NCI-H1694 (cell line): ENCODE measurements at places on chromosomes 13 and 19.

GRCh38 chr19:14561847-14562351 is 10.0 kb downstream of the NDUFB7 start:
- DNase-seq = no peak

- no peak for DNase-seq
These were observed 99.6 kb downstream of the LIG4 start for GRCh38 chr13:108115738-108116137.

DNA sequence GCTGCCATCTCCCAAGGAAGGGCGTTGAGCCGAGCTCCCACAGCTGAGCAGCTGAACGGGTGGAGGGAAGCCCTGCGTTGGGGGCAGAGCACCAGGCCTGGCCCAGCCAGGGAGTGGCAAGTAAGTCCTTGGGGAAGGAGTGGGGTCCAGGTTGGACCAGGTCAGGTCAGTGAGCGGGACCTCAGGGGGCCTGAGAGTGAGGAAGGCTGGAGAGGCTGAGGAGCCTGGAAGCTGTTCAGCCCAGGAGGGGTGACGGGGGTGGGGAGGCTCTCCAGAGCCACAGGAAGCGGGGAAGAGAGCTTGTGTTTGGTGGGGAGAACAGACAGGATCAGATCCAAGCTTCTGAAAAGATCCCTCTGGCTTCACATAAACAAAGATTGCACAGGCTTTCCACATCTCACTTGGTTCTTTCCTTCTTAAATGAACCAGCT is 55.4 kb upstream of the ATP12A start:
- DNase-seq = no peak

DNA sequence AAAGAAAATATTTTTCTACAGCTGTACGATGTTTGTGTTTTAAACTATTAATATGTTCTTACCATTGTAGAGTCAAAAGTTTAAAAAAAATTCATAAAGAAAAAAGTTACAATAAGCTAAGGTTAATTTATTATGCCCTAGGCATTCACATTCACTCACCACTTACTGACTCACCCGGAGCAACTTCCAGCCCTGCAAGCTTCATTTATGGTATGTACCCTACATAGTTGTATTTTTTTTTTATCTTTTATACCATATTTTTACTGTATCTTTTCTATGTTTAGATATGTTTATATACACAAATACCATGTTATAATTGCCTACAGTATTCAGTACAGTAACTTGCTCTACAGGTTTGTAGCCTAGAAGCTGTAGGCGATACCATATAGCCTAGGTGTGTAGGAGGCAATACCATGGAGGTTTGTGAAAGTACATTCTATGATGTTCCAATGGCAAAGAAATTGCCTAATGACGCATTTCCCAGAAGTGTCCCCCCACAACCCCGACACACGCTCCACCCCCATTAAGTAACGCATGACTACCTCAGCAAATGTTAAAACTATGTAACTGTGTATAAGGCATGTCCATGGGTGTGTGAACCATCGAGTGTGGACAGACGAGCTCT is 60.4 kb downstream of the SLITRK6 start:
- no peak for DNase-seq

DNA sequence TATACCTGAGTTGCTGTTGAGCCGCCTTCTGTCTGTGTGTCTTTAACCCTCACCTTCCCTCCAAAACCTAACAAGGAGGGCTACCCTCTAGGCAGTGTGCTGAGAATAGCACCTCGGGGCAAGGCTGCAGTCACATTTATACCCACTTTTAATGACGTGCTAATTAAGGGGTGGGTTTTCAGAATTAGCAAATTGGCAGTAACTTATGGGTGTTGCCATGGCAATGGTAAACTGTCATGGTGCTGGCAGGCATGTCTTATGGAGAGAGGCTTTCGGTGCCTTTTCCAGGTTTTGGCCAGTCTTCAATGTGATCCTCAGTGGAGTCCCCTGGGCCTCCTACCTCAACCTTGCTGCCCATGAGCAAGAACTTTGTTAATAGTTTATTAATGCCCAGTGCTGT is 1.2 kb upstream of the PNMA8A start:
- DNase-seq = no peak

DNA sequence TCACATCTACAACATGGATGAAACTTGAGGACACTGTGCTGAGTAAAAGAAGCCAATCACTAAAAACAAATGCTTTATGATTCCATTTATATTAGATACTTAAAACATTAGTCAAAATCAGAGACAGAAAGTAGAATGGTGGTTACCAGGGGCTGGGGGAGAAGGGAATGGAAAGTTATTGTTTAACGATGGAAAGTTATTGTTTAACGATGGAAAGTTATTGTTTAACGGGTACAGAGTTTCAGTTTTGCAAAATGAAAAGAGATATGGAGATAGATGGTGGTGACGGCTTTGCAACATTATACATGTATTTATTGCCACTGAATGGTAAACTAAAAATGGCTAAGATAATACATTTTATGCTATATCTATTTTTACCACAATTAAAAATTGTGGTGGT is 160.6 kb downstream of the TUBA3C start:
- no peak for DNase-seq

DNA sequence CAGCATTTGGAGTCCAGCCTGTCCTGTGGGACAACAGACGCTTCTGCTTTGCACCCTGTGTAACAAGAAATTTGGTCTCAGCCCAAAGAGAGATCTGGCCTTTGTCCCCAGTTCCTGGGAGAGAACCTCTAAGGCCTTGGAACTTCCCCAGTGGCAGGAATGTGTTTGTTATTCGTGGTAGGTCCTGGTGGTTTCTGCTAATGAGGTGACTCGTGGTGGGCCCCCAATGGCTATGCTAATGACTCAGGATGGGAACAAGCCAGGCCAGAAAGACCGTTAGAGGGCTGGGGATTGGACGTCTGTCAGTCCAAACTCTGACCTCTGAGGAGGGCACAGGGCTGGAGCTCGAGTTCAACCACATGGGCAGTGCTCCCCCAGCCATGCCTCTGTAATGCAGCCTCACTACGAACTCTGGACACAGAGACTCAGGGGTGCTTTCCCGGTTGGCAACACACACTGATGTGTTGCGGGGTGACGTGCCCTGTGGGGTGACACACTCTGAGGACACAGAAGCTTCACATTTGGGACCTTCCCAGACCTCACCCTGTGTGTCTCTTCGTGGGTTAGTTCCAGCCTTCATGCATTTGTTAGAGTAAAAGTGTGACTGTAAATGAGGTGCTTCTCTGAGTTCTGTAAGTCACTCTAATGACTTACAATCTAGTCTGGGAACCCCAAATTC is 38.9 kb downstream of the TEX29 start:
- no peak for DNase-seq

DNA sequence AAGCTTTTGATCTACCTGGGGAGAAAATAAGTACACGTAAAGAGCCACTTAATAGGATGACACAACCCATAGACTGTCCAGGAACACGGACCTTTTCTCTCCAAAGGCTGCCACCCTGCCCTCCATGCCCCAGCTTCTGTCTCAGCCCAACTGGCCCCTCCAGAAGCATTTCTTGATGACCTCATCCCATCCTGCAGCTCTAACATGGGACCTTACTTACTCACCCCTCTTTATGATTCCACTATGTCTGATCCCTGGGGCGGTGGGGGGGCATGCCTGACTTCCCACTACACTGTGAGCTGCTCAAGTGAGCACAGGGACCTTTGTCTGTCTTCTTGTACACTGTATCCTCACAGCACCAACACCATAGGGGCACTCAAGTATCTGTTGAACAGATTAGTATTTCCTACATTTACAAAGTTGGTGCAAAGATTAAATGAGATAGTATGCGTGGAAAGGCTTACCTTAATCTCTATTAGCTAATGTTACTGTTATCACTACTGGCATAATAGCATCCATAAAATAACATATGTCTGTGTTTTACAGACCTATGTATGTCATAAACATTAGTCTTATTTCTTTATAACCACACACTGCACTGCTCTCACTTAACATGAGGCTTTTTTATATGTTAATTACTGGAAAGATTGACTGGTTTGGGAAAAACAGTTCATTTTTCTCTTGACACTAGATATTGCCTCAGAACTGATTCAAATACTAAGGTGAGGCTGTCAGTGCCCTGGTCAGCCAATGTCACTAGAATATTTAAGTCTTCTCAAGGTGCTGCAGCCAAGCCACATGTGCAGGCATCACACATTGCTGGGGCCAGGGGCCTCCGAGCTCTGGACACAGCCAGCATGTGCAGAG is 100.9 kb downstream of the FOXO1 start:
- DNase-seq = no peak

- no peak for DNase-seq
These were observed 5.9 kb downstream of the ADAT3 start for GRCh38 chr19:1911098-1911497.

DNA sequence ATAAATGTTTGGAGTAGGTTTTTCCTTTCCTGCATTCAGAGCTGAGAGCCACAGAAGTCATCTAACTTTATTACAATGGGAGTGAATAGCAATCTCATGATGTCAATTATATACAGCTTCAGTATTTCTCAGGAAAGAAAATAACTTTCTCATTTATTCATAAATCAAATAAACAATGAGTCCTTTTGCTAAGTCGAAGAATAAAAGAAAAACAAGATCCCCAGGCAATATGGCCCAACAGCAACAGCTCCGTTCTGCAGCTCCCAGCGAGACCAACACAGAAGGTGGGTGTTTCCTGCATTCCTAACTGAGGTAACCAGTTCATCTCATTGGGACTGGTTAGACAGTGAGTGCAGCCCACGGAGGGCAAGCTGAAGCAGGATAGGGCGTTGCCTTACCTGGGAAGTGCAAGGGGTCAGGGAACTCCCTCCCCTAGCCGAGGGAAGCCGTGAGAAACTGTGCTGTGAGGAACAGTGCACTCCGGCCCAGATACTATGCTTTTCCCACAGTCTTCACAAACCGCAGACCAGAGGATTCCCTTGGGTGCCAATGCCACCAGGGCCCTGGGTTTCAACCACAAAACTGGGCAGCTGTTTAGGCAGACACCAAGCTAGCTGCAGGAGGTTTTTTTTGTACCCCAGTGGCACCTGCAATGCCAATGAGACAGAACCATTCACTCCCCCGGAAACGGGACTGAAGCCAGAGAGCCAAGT is 128.2 kb downstream of the SLITRK1 start:
- no peak for DNase-seq

DNA sequence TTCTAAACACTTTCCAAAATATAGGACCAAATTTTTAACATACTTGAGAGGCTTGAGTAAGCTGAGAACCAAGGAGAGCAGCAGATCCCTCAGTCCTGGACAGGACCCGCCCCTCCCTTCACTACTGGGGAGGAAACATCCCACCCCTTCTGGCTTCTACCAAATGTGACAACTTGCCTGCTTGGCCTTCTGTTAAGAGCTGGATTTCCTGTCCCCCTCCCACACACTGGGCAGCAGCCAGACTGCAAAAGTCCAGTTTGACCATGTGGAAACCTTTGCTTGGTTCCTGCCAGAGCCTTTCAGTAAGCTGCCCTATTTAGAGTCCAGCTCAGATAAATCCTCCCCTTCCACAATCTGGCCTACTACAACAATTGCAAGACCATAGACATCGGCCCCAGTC is 84.3 kb downstream of the FGF14 start:
- DNase-seq = no peak

DNA sequence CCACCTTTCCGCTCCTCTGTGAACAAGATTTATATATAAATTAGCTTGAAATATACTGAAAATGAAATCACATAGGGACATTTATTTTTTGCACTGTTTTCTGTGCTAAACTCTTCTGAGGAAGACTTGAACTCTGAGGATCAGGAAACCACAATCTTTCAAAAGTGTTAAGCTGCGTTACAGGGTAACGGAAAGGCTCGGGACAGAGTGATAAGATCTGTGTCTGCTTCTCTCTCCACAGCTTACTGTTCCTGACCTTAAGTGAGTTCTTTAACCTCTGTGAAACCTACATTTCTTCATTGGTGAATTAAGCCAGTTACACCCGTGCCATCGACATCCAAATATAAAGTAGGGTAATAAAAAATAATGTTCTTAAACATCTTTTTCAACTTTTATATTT is 38.9 kb downstream of the DACH1 start:
- DNase-seq = no peak
